ENCODE measurements at places on chromosomes 4 and X.

DNA sequence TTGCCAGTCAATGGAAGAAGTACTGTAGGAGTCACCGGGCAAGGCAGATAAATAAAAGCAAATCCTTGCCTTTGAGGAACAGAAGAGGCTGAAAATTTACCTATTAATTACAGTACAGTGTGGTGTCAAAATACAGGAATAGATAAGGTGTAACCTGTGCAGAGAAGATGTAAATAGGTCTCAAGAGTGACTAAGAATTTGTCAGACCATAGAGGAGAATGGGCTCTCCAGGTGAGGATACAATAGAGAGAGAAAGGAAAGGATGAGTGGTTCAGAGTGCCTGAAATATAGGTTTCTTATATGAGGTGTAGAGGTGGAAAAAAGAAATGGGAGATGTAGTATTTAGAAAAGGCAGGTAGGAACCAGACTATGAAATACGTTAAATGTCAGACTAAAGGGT, 801 bp upstream of the ZC4H2 start:
- no peak for DNase-seq

DNA sequence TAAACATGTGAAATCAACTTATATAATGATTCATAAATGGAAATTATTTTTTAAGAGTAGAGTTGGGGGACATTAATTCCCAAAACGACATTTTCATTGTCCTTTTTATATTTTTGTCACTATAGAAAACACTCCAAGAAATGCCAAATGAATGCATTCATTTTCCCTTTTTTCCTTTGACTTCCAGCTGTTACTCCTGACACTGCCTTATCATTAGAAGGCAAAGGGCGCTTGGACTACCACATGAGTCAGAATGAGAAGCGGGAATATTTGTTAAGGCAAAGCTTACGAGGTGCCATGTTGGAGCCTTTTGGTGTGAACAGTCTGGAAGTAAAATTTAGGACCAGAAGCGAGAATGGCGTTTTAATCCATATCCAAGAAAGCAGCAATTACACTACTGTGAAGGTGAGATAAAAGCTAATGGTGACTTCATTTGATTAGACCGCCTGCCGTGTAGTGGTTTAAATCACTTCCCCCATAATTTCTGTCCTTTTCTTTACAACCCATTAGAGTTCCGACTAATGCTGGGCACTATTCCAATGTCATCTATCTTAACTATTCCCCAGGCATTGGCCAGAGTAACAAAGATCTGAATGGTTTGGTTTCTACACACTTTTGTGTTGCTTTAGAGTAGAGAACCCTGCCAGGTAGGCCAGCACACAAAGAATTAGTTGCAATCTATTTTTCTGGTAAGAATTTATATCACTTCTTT, 166.7 kb downstream of the FAT4 start:
- no peak for DNase-seq

DNA sequence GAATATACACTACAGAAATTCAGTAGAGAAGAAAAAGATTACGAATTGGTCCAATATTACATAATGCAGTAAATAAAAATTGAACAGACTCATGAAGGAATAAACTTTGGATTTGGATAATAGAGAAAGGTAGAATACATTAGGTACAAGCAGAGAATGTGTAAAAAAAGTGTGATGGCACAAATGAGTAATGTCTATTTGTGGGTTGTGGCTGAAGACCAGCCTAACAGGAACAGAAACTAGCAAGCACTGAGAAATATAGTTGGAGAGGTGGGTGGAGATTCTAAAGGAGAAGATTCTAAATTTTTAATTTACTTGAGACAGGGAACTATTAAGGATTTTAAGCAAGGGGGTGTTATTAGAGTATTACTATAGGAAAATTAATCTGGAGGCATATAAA, 15.2 kb upstream of the CLOCK start:
- DNase-seq = no peak

DNA sequence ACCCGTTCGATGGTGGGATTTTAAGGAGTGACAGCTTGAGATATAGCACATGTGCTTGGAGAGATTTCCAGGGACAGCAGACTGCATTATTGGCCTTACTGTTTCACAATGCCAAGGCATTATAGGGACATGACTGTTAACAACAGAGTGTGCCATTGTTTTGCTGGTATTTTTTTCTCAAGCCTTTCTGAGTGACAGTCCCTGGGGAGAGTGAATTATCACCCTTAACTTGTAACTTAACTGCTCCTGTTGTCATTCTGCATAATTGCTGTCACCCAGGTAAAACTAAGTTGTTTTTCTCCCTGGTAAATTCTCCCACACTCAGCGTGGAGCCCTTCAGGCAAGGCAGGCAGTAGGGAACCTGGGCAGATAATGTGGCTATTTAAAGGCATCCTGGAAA, 989.2 kb upstream of the LCORL start:
- no peak for DNase-seq

GRCh38 chr4:74055096-74055495, 16.6 kb upstream of the CXCL3 start:
- no peak for DNase-seq

GRCh38 chrX:153948847-153949805, 4.7 kb upstream of the RENBP start:
- DNase-seq = no peak

GRCh38 chr4:92387459-92388069, 83.8 kb downstream of the GRID2 start:
- DNase-seq = no peak

GRCh38 chr4:88320780-88321373, 36.5 kb upstream of the PPM1K start:
- peak; percentile 28 for DNase-seq

DNA sequence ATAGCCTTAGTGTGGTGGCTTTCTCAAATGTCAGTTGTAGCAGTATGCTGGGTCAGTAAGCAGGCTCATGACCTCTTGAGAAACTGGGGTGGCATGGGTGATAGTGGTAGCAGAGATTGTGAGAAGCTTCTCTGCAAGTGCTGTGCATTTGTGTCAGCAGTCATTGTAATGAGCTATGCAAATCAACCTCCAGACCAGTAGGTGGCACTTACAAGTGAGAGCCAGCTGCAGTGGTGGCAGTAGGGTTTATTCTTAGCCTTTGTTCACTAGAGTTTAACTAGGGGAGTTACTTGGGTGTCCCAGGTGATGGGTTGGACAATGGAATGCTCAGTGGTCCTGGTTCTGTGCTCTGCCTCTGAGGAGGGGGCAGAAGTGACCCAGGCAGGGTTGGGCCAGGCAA, 818.7 kb downstream of the PCDH7 start:
- DNase-seq = no peak

DNA sequence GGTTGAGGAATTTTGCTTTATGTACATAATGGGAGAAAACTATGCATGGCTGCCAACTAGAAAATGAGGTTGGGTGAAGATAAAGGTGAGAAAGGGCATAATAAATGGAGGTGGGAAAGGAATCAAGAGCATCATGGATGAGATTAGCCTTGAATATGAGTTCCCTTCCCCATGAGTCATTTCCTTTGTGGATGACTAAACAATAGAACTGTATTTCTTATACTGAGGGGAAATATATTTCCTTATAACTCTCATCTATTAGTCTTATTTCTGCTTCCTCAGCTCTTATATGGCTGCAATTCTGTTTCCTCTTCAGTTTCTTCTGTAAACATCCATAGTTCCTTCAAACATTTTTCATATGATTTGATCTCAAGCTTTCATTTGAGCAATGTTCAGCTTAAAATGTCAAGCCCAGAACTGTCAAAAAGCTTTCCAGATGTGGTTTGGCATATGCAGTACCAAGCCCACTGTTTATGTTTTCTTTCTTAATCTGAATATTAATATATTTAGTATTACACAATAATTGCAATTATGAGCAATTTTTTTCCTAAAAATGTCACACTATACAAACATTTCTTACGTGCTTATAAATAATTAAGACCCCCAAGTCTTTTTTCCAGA, 100.7 kb upstream of the GRPR start:
- DNase-seq = no peak

DNA sequence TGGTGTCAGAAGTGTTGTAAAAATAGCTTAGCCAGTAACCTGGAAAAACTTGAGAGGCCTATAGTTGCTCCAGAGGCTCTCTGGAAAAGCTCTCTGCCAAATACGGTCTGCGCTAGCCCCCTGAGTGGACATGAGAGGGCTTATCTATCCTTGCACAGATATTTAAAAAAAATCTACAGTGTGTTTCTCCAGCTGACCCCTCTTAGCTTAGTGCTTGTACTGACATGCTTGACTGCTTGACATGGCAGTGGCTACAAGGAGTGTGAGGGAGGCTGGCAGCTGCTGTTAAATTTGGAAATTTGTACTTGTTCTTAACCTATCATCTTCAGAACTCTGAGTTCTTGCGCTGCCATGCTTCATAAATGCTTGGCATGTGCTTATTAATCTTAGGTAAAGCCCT, 229.2 kb downstream of the RBMX2 start:
- DNase-seq = no peak

DNA sequence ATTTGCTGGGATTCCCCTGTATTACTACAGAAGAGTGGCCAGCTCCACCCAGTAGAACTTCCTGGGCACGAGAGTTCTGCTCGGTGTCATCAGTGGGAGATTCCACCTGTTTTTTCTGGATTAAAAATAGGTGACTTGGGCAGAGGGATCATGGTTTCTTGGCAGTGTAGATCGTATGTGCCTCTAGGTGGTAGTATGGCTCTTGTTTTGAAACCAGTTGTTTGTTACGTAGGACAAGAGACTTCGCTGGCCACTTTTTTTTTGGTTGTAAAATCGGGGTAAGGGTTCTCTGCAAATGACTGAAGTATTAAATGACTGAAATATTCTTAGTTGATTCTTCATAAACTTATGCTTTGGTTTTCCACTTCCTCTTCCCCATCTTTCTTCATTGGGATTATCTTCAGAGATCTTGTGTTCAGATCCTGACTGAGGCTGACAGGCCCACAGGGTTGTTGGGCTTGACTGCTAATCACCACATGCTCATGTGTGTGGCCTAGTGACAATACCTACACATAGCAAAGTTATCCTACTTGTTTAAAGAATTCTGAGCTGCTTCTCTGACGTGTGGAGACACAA, 43.8 kb upstream of the WDR1 start:
- peak; percentile 9 for DNase-seq

All from CD4-positive, alpha-beta T cell treated with Interleukin-6 at 100 ng/mL for 8 hours (primary cell).